ENCODE measurements at places on chromosomes 5 and 9.

GRCh38 chr9:99749641-99750040 is 72.0 kb upstream of the NR4A3 start:
- no peak for DNase-seq

DNA sequence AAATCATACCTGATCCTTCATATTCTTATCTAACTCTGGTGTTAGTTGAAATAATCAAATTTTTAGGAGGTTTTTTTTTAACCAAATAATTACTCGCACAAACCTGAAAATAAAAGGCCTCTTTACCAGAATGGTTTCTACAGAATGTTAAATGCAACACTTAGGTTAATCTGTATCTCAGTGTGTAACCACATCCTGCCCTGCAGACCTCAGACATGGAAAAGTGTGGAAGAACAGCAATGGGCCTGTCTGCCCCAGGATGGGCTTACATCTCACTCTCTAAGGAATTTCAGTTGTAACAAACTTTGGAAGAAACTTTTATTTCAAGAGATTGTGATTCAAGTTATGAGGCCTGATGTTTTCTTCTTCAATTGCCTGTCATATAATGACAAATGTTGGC is 32.5 kb upstream of the MIER3 start:
- DNase-seq = no peak

GRCh38 chr9:132141948-132142594 is 19.8 kb upstream of the NTNG2 start:
- no peak for DNase-seq

GRCh38 chr9:70470050-70471015 is 55.9 kb upstream of the KLF9 start:
- no peak for DNase-seq

- no peak for DNase-seq
Observed at GRCh38 chr9:114372921-114373448, 14.8 kb downstream of the AKNA start.

GRCh38 chr5:82816926-82817325 is 260.3 kb downstream of the TMEM167A start:
- DNase-seq = no peak

- no peak for DNase-seq
Observed at GRCh38 chr9:5178126-5178805, 7.2 kb downstream of the INSL6 start.

- no peak for DNase-seq
Observed at GRCh38 chr5:119470105-119470763, 17.9 kb downstream of the HSD17B4 start.

GRCh38 chr5:125829349-125829748 is 593.9 kb upstream of the GRAMD2B start:
- no peak for DNase-seq

DNA sequence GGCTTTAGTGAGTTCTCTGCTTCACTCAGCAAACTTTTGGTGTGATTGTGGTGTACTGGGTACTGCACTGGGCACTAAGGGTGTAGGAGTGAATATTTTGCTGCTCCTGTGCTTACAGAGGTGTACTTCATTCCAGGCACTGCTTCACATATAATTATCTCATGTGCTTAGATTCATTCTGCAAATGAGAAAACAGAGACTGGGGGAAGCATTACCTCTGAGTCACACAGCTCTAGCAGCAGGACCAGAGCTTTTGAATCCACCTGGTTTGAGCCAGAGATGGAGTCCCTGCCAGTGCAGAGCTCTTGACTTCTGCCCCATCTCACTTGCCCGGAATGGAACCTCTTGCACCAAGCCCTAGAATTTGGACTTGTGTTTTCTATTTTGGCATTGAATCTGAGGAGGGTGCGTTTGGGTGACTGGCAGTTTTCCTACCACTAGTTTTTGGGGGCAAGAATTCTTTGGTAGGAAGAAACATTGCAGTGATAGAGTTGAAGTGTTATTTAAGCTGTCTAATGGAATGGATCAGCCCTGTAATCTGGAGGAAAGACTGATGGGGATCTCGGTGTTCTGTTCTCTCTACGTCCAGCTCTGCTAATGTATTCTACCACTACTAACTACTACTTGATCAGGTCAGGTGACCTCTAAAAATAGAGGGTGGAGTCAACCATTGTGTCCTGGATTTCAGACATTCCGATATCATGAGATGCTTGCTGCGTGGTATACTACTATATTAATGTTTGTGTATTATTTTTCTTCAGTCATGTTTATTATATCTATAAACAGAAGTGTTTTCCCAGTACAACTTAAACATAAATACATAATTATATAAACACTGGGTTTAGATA is 2.5 kb downstream of the ARHGAP26 start:
- no peak for DNase-seq

GRCh38 chr5:128015978-128016377 is 67.6 kb upstream of the SLC12A2 start:
- no peak for DNase-seq

GRCh38 chr5:79186021-79186420 is 49.9 kb upstream of the JMY start:
- no peak for DNase-seq

- no peak for DNase-seq
Observed at GRCh38 chr9:90034071-90034470, 429.3 kb downstream of the GADD45G start.

- no peak for DNase-seq
Observed at GRCh38 chr5:103645816-103646215, 83.2 kb upstream of the NUDT12 start.

- DNase-seq = no peak
Observed at GRCh38 chr5:87906962-87907361, 361.7 kb downstream of the TMEM161B start.

- DNase-seq = no peak
Observed at GRCh38 chr9:129713402-129713679, 39.5 kb downstream of the PTGES start.

GRCh38 chr5:43400082-43400481 is 12.1 kb downstream of the CCL28 start:
- no peak for DNase-seq

GRCh38 chr5:137960819-137961218 is 71.6 kb downstream of the PKD2L2 start:
- no peak for DNase-seq

GRCh38 chr5:66002415-66002814 is 76.0 kb downstream of the ERBIN start:
- no peak for DNase-seq

- DNase-seq = no peak
Observed at GRCh38 chr5:82784521-82784920, 292.7 kb downstream of the TMEM167A start.

GRCh38 chr5:4065472-4066320 is 470.1 kb downstream of the IRX1 start:
- DNase-seq = no peak

DNA sequence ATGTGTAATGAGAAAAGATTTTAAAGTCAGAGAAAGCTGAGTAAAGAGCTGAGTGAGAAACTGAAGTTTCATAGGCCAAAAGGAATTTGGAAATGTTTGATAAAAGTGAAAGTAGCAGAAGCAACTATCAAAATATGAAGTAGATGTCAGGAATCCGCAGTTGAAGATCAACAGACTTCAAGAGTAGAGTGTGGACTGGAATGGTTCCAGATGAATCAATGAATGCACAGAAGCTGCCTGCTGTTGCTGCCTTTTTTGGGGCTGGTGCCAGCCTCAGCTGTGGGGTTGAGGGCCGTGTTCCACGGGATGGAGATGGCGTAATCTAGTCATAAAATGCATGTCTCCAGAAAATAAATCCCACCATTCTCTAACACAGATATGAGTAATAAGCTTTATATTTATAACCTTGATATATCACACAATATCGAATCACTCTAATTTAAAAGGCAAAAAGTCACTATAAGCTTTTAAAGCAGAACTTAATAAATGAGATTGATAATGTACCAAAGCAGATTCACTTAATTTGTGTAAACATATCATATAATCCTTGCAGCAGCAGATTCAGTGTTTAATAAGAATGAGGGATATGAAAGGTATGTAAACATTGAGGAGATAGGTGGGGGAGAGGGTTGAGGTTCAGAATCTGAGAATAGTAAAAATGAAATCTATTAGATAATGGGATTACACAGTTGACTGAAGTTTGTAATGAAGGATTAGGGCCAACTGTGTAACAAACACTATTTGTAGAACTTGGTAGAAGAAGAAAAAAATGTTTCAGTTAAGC is 652.3 kb upstream of the FTMT start:
- DNase-seq = no peak

- DNase-seq = no peak
Observed at GRCh38 chr5:81760521-81760920, 9.6 kb upstream of the SSBP2 start.

DNA sequence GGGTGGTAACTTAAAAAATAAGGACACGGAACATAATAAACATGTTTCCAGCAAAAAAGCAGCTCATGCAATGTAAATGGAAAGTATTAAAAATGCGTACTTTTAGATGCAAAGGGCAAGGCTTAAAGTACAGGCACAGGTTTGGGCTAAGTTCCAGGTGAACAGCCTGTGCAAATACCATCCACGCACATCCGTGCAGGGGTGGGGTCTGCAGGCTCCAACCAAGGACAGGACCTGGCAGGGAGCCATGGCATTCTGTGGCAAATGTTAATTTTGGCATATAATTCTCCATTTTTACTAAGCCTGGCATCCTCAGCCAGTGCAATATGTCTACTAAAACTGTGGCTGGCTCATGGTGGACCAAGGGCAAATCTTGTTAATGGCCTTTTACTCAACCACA is 365.8 kb upstream of the DAP start:
- no peak for DNase-seq

GRCh38 chr5:38540314-38540713 is 16.1 kb downstream of the LIFR start:
- DNase-seq = no peak

- no peak for DNase-seq
Observed at GRCh38 chr5:139388198-139388821, 1.4 kb downstream of the MZB1 start.

- DNase-seq = no peak
Observed at GRCh38 chr5:66744040-66744439, 147.8 kb downstream of the MAST4 start.

DNA sequence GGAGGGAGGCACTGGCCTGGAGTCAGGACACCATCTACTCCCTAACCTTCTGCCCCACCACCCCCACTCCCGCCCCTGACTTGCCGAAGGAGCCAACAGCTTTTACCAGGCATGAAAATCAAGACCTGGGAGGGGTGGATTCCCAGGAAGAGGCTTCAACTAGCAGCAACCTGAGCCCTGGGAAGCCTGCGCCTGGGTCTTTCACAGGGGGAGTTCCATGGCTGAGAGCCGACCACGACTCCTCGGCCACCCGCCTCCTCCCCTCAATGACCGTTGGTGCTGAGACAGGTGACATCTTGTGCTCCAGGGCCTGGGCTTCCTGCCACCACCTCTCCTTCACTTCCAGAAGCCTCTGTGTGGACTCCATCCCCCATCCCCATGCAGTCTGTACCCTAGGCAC is 37.1 kb downstream of the BARX1 start:
- no peak for DNase-seq

- no peak for DNase-seq
Observed at GRCh38 chr5:67813877-67814539, 401.5 kb upstream of the PIK3R1 start.

GRCh38 chr9:104456831-104457230 is 47.2 kb upstream of the OR13F1 start:
- no peak for DNase-seq

GRCh38 chr5:16427587-16427986 is 38.0 kb downstream of the ZNF622 start:
- no peak for DNase-seq

DNA sequence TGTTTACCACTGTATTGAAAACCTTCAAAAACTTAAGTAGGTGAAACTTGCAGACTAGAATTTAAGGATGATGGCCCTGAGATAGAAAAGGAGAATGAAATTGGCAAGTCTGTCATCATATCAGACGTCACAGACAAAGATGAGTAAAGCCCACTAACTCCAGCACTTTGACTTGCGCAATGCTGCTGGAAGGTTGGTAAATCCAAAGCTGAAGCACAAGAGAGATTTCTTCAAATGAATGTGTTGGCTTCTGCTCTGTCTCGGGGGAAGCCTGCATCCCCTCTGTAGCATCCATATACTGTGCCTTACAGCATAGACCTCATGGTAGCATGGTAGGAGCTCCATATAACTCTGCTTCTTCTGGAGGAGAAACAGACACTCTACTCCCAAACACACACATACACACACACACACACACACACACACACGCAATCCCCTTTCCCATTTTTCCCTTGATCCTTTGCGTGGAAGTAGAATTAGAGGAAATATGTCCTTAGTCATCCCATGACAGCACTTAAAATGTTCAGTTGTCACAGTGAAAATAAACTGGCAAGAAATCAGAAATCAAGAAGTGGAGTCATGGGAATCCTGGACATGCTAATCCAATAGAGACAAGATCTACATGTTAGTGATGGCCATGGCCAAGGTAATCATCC is 241.5 kb downstream of the NR3C1 start:
- no peak for DNase-seq

- peak; percentile 70 for DNase-seq
Observed at GRCh38 chr5:66306105-66306843, 162.2 kb downstream of the SREK1 start.

GRCh38 chr5:120848883-120849282 is 384.8 kb downstream of the PRR16 start:
- DNase-seq = no peak

DNA sequence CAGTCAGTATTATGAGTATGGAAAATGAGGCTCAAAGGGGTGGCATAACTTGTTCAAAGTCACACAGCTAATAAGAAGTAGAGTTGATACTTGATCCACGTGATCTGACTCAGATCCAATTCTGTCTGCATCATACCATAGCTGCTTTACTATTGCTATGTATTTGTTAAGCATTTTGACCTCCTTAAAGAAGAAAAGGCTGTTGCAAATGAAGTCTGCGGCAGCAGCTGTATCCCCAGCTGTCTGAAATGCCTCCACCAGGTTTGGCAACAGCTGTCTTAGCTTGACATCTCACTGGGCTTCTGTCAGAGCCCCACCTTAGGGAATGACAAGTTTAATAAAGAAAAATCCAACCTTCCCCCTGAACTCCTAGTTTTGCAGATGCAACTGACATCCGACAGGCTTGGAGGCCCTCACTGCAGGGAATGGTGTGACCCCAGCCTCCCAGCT is 75.6 kb upstream of the SLC44A1 start:
- DNase-seq = no peak

- DNase-seq = no peak
Observed at GRCh38 chr5:154059039-154059430, 20.3 kb downstream of the MFAP3 start.

DNA sequence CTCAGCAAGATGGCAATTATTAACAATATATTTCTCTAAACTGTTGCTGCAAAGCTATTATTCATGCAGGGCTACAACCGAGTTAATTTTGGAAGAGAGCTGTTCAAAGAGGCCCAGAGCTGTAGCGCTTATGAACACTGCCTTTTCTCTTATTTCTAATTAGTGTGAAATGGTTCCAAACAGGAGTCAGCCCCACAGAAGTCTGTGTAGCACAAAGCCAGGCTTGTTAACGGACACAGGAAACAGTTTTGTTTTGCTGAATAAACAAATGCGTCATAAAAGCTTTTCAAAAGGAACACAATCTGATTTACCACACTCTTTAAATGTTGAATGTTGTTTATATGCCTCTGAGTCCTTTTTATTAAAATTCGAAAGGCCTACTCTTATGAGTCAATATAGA is 396.5 kb downstream of the ANXA1 start:
- no peak for DNase-seq

Measured in ureter (tissue), 1 donor.